Brain (organoid and tissue), 16 donors: ENCODE measurements at places on chromosomes 5 and 9. TPM values are rescaled to one million over a fixed set of nuclear protein-coding genes. Genes with fewer than 3 reads are reported as not detected.

DNA sequence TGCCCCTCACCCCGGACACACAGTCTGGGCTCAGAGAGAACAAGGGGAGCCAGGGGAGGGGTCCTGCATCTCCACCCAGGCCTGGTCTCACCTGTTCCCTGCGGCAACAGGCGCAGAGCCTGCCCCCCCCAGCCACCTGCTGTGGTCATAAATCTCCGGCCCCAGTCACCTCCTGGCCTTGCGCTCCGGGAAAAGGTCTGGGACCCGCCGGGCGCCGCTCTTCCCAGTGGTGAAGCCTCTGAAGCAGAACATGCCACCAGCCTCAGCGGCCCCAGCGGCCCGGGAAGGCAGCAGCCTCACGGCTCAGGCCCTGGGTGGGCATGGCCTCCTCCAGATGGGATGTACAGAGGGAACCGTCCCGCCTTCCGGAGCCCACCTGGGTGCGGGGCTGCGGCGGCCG lies 20.6 kb downstream of the NOTCH1 start:
- DNase-seq, result no peak

DNA sequence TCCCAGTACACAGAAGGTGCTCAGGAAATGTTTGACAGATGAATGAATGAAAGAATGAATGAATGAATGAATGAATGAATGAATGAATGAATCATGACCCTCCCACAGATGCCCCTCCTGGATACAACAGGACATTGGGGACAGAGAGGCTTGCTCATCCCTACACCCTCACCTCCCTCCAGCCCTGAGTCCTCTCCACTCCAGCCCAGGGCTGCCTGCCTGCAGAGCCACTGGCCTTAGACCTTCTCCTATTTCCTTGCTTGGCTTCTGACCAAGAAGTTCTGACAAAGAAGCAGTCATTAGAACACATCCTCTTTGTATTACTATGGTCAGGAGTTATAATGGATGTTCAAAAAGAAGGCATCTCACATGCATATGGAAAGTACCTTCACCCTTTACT lies 240.7 kb upstream of the DAPK1 start:
- no peak for DNase-seq

DNA sequence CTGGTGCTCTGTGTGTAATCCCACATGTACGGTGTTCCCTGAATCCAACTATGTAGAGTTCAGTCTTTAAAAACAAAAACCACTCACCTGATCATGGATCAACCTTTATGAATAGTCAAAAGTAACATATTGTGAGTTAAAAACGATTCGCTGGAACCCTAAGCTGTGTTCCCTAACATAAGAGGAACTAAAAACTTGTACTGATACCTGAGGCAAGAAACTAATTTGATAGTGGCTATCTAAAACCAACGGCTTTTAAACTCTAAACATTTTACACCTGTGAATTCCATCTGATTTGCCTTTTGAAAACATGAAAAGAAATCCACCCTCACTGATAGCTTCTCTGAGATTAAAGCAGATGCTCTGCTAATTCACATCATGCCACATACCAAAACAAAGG lies 101.5 kb downstream of the DEPDC1B start:
- no peak for DNase-seq

DNA sequence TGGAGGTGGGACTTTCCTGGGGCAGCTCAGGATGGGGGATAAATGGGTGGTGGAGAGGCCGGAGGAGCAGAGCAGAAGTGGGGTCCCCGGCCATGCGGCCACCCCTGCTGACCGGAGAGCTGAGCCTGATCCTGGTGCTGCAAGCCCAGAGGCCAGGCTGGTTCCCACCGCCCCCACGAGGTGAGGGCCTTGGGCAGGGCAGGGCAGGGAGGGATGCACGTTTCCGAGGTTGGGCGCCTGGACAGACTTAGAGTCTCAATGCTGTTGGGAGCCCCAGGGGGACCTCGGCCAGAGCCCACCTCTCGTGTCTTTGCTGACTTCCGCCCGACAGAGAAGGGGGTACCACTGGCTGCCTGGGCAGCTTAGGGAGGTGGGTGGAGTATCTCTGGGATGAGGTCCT lies 5.5 kb downstream of the OBP2A start:
- DNase-seq, result no peak

GRCh38 chr5:139795074-139796001 lies at the start of gene PSD2:
Gene PSD2, plus strand, starts transcription at chr5:139795808. Its CDS starts 13,633 bp downstream, at chr5:139809441.
- peak; percentile 86 for DNase-seq

DNA sequence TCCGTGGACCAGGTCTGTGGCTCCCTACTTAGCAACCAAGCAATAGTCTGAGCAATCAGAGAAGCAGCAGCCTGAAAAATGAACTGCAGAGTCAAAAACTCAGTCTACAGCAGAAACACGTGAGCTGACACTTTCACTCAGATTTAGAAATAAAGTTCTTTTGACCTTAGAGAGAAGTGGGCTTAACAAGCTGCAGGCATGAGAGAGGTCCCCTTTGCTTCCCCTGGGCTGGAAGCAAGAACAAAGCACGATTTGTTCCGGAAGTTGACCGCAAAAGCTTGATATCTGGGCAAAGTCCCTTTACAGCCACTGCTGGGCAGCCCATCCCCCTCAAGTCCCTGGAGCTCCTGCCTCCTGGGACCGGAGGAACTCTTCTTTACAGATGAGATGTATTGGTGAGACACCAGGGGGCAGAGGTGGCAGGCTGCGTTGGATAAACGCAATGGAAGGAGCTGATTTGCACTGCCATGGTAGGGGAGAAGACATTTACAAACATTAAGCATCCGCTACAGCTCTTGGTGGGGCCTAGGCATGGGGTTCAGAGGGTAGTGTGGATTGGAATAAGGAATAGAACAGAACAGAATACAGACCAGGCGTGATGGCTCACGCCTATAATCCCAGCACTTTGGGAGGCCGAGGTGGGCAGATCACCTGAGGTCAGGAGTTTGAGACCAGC lies 5.8 kb upstream of the SOWAHA start:
- no peak for DNase-seq

GRCh38 chr5:176716320-176716719 lies 69.0 kb downstream of the TSPAN17 start:
- no peak for DNase-seq

DNA sequence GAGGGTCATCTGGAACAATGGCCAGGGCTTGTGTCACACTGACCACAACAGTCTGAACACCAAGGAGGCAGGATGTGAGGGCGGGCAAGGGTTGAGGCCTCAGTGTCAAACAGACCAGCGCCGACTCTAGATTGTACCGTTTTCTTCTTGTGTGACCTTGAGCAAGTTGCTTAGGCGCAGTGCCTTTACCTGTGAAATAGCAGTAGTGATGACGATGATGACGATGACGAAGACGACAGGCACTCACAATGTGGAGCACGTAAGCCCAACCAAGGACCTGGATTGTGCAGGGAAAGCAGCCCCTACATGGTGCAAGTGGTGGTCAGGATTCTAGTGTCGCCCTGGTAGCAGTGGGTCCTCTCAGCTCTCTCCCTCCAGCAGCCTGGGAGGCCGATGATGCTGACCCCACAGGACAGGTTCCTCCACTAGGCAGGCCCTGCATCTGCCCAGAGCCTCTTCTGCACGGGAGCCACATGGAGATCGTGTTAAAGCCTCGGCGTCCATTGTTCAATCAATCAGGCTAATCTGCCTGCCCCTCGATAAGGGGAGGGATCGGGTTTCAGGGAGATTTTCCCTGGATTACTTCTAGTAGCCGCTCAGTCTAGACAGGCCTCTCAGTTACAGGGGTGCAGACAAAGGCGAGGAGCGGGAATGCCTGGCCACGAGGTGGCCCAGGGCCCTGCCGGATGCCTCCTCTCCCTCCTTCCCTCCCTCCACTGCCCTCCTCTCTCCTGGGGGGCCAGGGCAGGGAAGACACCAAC lies 91.7 kb downstream of the MACROH2A1 start:
- DNase-seq, result no peak

GRCh38 chr5:109421956-109422355 lies 12.2 kb upstream of the PJA2 start:
- DNase-seq, result no peak

DNA sequence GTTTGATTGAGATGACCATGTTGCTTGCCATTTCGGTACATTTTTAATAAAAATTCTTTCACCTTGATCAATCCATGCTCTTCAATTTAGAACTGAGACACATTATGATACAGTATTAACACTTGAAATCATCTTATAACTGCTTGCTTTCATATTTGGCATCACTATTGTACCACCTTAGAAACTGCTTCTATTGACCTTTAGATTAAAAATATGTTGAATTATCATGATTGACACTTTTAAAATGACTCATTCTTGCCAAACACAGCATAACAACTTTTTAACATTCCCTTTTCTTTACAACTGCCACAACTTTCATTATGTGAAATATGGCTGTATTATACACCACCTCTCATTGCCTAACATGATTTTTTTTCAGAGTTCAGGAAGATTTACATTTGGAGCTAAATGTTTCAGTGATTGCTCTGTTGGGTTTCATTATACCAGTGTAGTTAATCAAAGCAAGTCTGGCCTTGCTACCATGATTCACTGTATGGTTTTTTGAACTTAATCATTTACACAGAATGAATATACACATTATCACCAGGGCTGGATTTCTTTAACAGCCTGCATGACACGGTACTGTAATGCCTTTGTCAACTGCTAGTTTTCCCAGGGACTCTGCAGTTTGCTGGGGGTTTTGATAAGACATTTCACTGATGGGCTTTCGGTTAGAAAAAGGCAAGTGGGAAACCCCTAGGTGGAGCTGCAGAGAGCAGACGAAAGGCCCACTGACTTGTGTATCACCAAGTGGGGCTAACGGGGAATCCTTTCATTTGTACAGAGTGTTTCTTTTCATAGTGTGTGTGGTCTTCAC lies 93.6 kb upstream of the TLE4 start:
- peak; percentile 46 for DNase-seq

GRCh38 chr5:89280103-89281037 lies 397.4 kb upstream of the MEF2C start:
- DNase-seq, result no peak

DNA sequence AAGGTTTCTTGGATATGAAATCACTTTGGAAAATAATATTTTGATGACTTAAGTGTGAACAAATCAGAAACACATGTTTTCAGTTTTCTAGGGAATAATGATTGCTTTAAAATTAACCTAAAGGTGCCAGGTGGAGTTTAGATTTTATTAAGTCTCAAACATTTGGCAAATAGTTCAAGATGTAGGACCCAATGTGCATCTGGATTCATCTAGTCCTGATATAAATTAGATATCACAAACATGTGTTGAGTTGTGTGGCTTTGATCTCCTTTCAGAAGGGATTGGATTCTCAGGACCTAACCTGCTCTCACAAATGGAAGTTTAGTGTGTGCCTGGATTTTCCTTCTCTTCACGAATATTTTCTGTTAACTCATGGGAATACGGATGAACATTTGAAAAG lies 291.4 kb upstream of the ISL1 start:
- DNase-seq, result no peak

DNA sequence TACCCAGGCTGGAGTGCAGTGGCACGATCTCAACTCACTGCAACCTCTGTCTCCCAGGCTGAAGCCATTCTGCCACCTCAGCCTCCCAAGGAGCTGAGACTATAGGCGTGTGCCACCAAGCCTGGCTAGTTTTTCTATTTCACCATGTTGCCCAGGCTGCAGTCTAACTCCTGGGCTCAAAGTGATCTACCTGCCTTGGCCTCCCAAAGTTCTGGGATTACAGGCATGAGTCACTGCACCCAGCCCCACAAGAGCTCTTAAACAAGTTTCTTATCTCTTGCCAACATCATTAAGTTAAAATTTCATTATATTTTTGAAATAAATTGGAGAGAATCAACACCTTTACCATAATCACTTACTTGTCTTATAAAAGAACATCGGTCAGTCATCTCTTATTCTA lies 280.3 kb downstream of the ARHGEF28 start:
- no peak for DNase-seq

DNA sequence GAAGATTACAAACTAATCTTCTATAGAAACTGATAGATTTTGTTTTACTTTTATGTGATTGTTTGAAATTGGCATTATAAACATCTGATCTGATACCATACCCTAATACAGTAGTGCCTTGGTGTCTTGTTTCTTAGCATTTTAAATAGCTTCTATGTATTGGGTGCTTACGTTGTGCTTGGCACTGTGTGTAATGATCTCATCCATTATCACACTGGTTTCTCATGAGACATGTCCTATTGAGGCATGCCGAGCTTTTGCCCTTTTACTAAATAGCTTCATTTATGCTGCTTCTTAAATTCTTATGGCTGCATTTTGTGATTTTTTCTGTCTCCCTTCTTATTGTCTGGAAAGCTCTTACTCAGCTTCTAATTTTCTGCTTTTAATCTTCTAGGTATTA lies 48.2 kb upstream of the TLR4 start:
- peak; percentile 36 for DNase-seq

- DNase-seq, result no peak
These were observed 47.2 kb upstream of the FCN2 start for GRCh38 chr9:134833294-134833880.

DNA sequence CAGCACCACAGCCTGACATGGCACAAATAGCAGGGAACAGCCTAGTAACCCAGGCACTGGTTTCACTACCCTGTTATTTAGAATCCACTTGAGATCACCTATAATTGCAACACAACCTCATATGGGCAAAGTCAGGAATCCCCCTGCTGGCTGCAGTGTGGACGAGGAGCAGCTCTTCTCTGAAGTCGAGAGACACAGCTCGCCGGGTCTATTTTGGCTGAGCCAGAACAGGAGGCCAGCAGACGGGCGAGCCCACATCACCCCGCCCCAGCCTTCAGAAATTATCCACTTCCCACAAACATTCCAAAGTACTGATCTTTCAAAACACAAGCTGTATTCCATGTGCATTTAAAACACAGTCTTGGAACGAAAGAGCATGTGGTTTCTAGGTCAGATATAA lies 179.0 kb downstream of the ROR2 start:
- DNase-seq, result no peak

Gene C5orf58
- polyA plus RNA-seq, result not detected

Gene PDLIM4
- 15.9 TPM for polyA plus RNA-seq

Gene IL33
- polyA plus RNA-seq, result 0.78 TPM

Gene IL31RA
- not detected for polyA plus RNA-seq

Gene SPATA31E1
- not detected for polyA plus RNA-seq

Gene PHYHD1
- 14.9 TPM for polyA plus RNA-seq
